ENCODE measurements at places on chromosomes 6 and 20.
A peak's percentile ranks its signal among the peaks of the same experiment; 100 is the strongest.

DNA sequence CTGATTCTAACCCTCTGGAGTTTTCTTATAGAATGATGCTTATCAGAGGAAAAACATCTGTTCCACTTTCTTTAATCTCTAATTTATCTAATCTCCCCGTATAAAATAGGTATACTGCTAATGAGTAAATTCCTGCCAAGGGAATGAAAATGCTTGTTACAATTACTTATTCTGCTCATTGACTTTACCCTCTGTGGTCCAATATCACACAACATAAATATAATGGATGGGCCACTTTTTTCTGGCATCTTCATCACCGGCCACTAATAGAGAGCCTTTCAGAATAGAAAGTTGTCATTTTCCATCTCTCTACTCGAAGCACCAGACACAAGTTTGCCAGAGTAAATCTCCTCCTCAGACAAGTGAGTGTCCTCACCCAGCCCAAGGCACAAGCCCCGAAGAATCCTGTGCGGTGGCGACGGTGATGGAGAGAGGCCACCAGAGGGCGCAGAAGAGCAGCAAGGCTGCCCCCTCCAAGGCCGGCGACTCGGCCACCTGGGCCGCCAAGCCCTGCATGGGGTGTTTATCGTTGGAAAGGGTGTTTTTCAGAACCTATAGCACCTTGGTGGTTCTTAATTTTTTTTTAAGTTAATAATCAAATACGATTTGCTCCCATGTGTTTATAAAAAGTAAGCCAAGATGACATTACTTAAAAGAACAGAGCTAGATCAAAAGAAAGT lies 212.9 kb upstream of the ARID1B start:
- no peak overlapping the region for H3K27ac ChIP-seq
- peak; percentile 84 for DNase-seq

GRCh38 chr20:56664796-56665195 lies 35.7 kb downstream of the TFAP2C start:
- no peak overlapping the region for H3K27ac ChIP-seq
- no peak overlapping the region for H3K4me3 ChIP-seq
- no peaks in the 10 kb centered on the region for H3K27me3 ChIP-seq
- no peak for DNase-seq

- H3K27ac ChIP-seq = no peak overlapping the region
- no peak for DNase-seq
- H3K27me3 ChIP-seq = no peaks in the 10 kb centered on the region
- H3K36me3 ChIP-seq = no peaks in the 10 kb centered on the region
- no peak overlapping the region for H3K4me3 ChIP-seq
Measured at GRCh38 chr20:52959125-52959524, 13.0 kb upstream of the TSHZ2 start.

GRCh38 chr6:45667300-45667699 lies 289.6 kb upstream of the SUPT3H start:
- no peaks in the 10 kb centered on the region for H3K4me1 ChIP-seq
- DNase-seq = no peak
- H3K36me3 ChIP-seq = no peaks in the 10 kb centered on the region
- H3K27ac ChIP-seq = no peak overlapping the region

DNA sequence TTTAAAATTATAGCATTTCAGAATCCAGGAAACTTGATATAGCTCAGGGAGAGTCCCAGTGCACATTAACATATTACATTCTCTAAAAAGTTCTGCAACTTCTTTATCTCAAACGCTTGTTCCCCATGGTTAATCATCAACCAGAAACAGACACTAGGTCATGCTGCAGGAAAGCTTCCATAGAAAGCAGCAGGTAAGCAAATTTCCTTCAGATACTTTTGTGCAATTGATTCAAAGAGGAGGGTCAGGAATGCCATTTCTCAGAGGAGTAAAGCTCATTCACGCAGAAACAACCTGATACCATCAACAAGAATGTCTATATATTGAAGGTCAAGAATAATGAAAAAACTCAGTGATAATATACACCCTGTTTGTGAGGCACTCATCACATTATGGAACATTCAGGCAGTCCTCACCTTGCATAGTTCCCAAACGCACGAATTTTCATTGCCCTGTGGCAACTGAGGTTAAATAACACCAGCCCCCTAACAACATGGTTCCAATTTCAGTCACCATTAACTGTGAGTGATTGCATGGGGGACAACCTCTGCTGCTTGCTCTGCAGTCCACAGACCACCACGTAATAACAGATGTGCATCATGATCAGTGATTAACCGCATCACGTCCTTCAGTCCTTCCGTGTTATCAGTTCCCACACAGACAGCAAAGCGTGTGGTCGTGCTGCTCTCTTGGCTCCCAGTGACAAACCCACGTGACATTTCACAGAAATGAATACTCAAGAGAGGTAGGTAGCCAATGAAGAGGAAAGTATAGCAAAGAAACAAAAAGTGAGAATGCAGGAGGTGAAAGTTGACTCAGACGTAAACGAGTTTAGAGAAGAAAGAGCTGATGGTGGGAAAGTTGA lies 95.7 kb downstream of the LY86 start:
- H3K27me3 ChIP-seq = no peaks in the 10 kb centered on the region
- H3K4me3 ChIP-seq = no peak overlapping the region
- H3K4me1 ChIP-seq = peaks cover 13% of the 10 kb centered on the region
- DNase-seq = no peak

- DNase-seq = no peak
- no peaks in the 10 kb centered on the region for H3K36me3 ChIP-seq
- no peak overlapping the region for H3K4me3 ChIP-seq
- no peak overlapping the region for H3K27ac ChIP-seq
- H3K4me1 ChIP-seq = no peaks in the 10 kb centered on the region
Measured at GRCh38 chr6:40909811-40910210, 129.2 kb downstream of the UNC5CL start.

DNA sequence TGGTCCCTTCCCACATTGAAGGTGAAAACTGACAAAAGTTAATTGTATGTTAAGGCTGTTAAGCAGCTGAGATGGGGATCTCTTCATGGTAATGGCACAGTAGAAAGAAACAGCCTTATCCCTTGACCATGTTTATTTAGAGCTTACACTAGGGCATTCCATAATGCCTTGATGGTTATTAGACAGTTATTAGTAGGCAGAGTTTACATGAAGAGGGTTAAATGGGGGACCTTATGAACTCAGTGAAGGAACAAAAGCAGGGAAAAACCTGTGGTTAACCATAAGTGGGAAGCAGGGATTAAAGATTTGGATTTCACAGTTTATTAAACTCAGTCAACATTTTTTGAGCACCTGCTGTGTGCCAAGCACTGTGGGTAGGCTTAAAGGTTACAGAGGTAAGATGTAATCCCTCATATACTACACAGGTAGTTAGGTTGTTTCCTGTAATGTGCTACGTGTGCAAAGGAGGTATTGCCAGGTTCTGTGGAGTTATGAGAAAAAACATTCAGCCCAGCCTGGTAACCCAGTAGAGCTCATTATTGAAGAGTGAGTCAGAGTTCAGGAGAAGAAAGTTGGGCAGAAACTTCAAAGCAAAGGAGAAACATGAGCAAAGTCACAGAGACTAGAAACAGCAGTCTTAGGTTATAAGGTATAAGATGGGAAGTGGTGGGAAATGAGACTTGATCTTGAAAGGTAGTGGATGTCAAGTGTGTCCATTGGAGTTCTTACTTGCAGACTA lies 32.3 kb upstream of the GNRH2 start:
- H3K4me1 ChIP-seq = no peaks in the 10 kb centered on the region
- no peak overlapping the region for H3K4me3 ChIP-seq
- no peak for DNase-seq
- peaks cover 97% of the 10 kb centered on the region for H3K36me3 ChIP-seq

Data from tibial nerve (tissue), 4 donors.